HepG2 (cell line): ENCODE measurements at places on chromosomes 4 and X.

DNA sequence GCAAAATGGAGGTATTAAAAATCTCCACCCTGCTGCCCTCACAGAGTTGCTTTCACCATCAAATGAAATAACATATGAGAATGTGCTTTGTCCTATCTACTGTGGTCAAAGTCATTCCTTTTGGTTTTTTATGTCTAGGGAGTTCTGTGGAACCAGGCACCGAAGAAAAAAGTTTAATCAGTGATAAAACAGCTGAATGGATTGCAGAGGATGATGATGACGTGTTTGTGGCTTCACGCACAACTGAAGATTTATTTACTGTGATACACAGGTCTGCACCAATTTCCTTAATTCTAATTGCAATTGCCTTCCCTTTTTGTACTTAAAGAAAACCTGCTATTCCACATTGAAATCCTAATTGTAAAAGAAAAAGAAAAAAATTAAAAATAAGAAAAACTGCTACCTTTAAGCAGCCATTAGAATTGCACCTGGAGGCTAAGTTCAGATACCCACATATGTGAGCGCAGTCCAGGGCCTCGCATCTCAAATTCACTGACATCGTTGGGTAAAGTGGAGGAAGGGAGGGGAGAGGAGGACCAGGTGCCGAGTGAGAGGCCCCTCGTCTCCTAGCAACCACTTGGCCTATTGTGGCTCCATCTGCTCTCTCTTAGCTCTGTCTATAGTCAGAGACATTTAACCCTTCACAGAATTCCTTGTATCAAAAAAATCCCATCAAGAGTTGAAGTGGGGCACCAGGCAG, 10.5 kb upstream of the RTL5 start:
- DNase-seq, result no peak
- H3K36me3 ChIP-seq, result no peaks in the 10 kb centered on the region
- H3K27ac ChIP-seq, result no peak overlapping the region
- no peaks in the 10 kb centered on the region for H3K27me3 ChIP-seq

GRCh38 chrX:118468122-118468521, 27.5 kb upstream of the DOCK11 start:
- H3K4me3 ChIP-seq, result no peak overlapping the region
- DNase-seq, result no peak
- H3K36me3 ChIP-seq, result no peaks in the 10 kb centered on the region
- H3K4me1 ChIP-seq, result no peaks in the 10 kb centered on the region

DNA sequence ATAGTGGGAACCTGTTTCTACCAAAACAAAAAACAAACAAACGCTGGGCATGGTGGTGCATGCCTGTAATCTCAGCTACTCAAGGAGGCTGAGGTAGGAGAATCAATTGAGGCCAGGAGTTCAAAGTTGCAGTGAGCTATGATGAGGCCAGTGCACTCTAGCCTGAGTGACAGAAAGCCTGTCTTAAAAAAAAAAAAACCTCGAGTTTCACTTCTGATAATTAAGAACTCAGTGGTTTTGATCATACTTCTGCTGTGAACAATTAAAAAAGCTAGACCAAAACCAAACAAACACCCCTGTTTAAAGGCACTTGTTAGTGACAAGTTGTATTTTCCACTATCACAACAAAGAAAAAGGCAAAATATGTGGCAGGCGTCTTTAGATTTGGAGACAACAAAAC, 15.0 kb upstream of the UBE2D3 start:
- H3K27ac ChIP-seq, result no peak overlapping the region
- DNase-seq, result no peak
- H3K36me3 ChIP-seq, result no peaks in the 10 kb centered on the region
- no peak overlapping the region for H3K4me3 ChIP-seq

DNA sequence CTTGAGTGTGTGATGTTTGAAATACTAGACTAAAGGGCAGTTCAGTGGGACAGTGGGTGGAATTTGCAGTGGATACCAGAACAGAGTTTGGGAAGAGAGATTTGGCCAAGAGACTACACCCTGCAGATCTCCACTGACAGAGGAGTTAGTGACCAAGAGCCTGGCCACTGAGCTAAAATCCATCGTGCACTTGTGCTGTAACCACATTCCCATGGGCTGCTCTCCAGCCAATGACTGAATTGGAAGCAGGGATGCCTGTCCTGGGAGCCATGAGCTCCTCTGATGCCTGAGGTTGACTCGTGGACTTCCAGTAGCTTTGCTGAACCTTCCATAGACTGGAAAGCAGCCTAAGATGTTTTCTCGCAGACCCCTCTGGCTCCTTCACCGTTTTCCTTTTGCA, 296.1 kb downstream of the TRIML1 start:
- H3K36me3 ChIP-seq, result no peaks in the 10 kb centered on the region
- H3K4me3 ChIP-seq, result no peak overlapping the region
- no peak overlapping the region for H3K27ac ChIP-seq
- no peaks in the 10 kb centered on the region for H3K27me3 ChIP-seq
- no peak for DNase-seq
- H3K4me1 ChIP-seq, result peaks cover 22% of the 10 kb centered on the region

GRCh38 chr4:177077095-177077971, 232.3 kb upstream of the NEIL3 start:
- no peaks in the 10 kb centered on the region for H3K27me3 ChIP-seq
- no peaks in the 10 kb centered on the region for H3K36me3 ChIP-seq
- no peak overlapping the region for H3K27ac ChIP-seq

DNA sequence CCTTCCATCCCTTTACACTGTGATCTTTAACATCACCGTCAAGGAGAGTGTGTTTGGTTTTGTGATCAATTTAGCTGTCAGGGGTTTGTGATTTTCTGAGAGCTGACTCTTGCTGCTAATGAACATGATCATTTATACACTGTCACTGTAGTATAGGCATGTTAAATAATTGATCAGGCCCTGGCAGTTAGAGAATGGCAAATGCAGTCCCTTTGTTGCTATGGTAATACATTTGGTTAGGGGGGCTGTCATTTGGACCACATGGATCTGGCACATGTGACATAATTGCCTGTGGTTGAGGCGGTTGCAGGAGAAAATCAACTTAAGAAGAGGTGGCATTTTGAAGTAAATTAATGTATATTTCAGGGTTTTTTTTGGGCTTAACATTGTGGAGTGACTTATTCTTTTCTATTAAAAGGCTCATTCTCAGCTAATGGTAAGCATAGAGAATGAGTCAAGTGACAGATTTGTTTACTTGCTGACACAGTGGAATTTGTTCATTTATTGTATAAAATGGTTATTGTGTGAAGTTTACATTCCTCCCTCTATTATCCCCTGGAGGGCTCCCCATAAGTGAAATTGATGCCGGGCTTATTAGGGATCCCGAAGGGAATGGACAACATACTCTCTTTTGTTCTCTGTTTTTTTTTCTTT, 114.0 kb downstream of the FHIP1A start:
- peaks cover 14% of the 10 kb centered on the region for H3K4me1 ChIP-seq
- DNase-seq, result no peak
- no peak overlapping the region for H3K4me3 ChIP-seq
- H3K27me3 ChIP-seq, result no peaks in the 10 kb centered on the region
- H3K36me3 ChIP-seq, result no peaks in the 10 kb centered on the region

DNA sequence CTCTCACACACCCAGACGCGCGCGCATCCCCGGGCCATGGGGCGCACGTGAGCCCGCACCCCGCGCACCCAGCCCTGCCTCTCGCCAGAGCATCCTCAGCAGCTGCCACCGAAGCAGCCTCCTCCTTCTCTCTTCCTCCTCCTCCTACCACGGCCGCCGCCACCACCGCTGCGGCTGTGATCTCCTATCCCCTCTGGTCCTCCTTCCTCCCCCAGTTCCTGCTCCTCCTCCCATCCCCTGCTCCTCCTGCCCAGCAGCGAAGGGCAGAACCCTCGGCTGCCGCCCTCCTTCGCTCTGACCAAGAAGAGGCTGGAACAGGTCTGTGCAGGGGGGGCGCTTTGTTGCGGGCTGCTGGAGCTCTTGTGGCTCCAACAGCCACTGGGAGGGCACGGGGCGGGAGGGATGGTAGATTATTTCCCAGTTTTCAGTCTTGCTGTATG, 148.7 kb upstream of the CHRDL1 start:
- DNase-seq, result no peak
- no peak overlapping the region for H3K4me3 ChIP-seq
- H3K27me3 ChIP-seq, result no peaks in the 10 kb centered on the region
- H3K4me1 ChIP-seq, result no peaks in the 10 kb centered on the region

- no peak overlapping the region for H3K4me3 ChIP-seq
- no peak for DNase-seq
- no peaks in the 10 kb centered on the region for H3K27me3 ChIP-seq
- no peak overlapping the region for H3K27ac ChIP-seq
Measured at GRCh38 chrX:119231936-119232445, 4.1 kb upstream of the PGRMC1 start.

- H3K27ac ChIP-seq, result no peak overlapping the region
- no peaks in the 10 kb centered on the region for H3K4me1 ChIP-seq
- H3K4me3 ChIP-seq, result no peak overlapping the region
- H3K36me3 ChIP-seq, result no peaks in the 10 kb centered on the region
- no peaks in the 10 kb centered on the region for H3K27me3 ChIP-seq
- no peak for DNase-seq
Measured at GRCh38 chrX:48083706-48084105, 12.3 kb upstream of the ZNF630 start.

- H3K4me3 ChIP-seq, result no peak overlapping the region
- peaks cover 64% of the 10 kb centered on the region for H3K4me1 ChIP-seq
- DNase-seq, result no peak
- H3K27me3 ChIP-seq, result no peaks in the 10 kb centered on the region
- peak overlapping the region; percentile 6 for H3K27ac ChIP-seq
Measured at GRCh38 chr4:153571006-153571545, 104.9 kb downstream of the TMEM131L start.

- H3K4me3 ChIP-seq, result no peak overlapping the region
- no peaks in the 10 kb centered on the region for H3K36me3 ChIP-seq
- H3K27me3 ChIP-seq, result peaks cover 42% of the 10 kb centered on the region
- no peak overlapping the region for H3K27ac ChIP-seq
- no peak for DNase-seq
- H3K4me1 ChIP-seq, result peaks cover 14% of the 10 kb centered on the region; the same call in 1 of the 2 replicates
Measured at GRCh38 chr4:8033067-8033755, 93.5 kb upstream of the AFAP1 start.

GRCh38 chrX:68574240-68574639, 73.2 kb upstream of the STARD8 start:
- H3K4me1 ChIP-seq, result no peaks in the 10 kb centered on the region
- no peak overlapping the region for H3K27ac ChIP-seq
- H3K27me3 ChIP-seq, result no peaks in the 10 kb centered on the region
- no peaks in the 10 kb centered on the region for H3K36me3 ChIP-seq

GRCh38 chr4:124282301-124282898, 430.1 kb downstream of the ANKRD50 start:
- H3K27me3 ChIP-seq, result no peaks in the 10 kb centered on the region
- no peaks in the 10 kb centered on the region for H3K36me3 ChIP-seq
